Activated CD4-positive, alpha-beta T cell treated with anti-CD3 and anti-CD28 coated beads, Interleukin-2, amount 50 U/mL, for 24 hours (primary cell): ENCODE measurements at places on chromosomes 1 and 21.
A peak's percentile ranks its signal among the peaks of the same experiment; 100 is the strongest.

- DNase-seq, result no peak
These were observed 12.0 kb upstream of the CCDC190 start for GRCh38 chr1:162872981-162873380.

DNA sequence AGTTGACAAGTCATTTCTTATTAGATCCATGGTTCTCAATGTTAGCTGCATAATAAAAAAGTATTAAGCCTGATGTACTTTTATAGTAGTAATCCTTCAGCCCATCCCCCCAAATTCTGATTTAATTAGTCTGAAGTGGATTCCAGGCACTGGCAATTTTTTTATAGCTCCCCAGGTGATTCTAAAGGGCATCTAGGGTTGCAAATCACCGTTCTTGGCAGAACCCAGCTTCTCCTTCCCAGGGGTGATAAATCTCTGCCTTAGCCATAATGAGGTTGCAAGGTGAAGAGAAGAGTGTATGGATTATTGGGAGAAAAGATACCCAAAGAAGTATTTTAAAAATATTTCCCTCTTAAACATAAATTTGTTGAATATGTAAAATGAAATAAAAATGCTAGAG, 43.0 kb upstream of the RXRG start:
- DNase-seq, result no peak

DNA sequence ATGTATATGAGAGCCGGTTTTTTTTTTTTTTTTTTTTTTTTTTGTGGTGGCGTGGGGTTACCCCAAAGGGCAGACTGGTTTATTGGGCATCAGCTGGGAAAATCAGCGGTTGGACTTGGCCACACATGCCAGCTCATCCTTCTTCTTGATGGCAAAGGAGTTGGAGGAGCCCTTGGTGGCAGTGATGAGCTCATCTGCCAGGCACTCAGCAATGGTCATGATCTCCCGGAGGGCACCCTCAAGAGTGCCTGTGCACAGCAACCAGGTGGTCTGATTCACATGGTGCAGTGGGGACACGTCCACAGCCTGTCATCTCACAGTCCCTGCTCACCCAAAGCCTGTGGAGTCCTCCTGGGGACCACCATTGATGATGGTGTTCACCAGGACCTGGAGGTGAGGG, 62.0 kb downstream of the MRPS6 start:
- no peak for DNase-seq

DNA sequence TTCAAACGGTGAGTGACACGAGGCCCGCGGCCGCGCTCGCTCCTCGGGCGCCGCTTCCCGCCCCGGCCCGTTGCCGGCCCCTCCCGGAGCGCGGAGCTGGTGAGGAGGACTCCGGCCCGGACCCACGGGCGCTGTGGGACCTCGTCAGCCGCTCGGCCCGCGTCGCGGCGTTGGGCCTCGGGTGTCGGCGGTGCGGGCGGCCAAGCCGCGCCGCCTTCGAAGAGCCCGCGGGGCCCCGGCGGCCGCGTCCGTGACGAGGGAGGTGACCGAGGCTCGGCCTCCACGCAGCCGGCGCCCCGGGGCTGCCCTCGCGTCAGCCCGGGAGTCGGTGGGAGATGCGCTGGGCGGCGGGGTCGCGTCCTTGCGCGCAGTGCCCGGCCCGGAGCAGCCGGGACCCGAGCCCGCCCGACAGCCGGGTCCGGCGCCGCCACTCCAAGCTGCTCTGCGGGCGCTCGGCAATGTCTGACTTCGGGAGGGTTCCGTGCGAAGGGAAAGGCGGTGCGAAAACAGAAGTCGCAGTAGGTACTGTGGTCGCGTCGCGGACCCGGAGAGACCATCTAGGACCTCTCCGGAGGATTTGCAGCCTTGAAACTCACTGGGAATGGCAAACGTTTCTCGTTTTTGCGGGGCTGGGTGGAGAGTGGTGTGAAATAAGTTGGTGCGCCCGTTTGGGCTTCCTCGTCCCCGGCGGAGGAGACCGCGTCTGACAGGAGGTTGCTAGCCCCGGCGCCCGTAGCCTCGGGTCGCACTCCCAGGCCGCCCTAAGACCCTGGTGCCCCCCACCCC, 829 bp downstream of the SPEN start:
- DNase-seq, result peak; percentile 33

DNA sequence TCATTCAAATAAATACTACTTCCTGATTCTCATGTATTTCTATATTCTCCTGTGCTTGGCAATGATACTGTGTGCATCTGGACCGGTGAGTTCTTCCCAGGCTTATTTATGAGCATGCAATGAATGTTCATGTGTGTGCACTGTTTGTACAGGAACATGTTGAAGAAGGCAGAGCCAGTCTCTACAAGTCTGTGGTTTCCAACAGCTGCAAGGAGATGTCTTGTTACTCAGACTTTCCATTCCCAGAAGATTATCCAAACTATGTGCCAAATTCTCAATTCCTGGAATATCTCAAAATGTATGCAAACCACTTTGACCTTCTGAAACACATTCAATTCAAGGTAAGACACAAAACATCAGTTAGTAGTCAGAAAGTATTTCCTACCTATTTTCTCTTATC, 19.1 kb downstream of the FMO1 start:
- DNase-seq, result no peak

DNA sequence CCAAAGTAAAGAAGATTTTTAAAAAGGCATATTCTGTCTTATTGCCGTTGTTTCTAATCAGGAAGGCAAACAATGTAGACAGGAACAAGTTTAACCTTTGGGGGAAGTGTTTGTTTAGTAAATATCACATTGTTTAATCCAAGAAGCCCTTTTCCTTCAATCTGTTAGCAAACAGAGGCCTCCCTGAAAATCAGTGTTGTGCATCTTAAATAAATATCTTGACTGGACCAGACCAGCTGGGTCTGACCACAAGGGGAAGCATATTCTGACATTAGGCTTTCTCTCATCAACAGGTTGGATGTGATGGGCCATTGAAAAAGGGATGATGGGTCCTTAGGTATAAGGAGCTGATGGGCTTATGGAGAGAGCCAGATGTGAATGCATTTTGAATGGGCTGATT, 81.8 kb upstream of the SGIP1 start:
- no peak for DNase-seq

DNA sequence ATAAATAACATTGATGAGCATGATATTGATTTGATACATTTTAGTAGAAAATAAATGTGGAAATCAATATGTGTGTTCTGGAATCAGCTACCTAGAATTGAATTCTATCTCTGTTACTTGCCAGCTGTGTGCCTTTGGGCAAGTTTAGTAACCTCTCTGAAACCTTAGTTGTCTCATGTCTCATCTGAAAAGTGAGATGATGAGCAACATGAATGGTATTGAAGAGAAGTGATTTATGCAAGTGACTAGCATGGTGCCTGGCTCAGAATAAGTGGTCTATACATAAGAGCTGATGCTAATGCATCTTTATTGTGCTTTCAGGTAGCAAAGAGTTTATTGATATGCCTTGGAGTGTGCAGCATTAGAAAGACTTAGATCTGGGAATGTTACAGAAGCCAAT, 383.3 kb downstream of the PRDM2 start:
- DNase-seq, result no peak

GRCh38 chr1:247366926-247367645, 35.4 kb upstream of the ZNF496 start:
- DNase-seq, result no peak

GRCh38 chr1:233390842-233391737, 63.6 kb downstream of the MAP3K21 start:
- DNase-seq, result no peak

GRCh38 chr1:147527941-147528936, 13.1 kb upstream of the BCL9 start:
- DNase-seq, result no peak

DNA sequence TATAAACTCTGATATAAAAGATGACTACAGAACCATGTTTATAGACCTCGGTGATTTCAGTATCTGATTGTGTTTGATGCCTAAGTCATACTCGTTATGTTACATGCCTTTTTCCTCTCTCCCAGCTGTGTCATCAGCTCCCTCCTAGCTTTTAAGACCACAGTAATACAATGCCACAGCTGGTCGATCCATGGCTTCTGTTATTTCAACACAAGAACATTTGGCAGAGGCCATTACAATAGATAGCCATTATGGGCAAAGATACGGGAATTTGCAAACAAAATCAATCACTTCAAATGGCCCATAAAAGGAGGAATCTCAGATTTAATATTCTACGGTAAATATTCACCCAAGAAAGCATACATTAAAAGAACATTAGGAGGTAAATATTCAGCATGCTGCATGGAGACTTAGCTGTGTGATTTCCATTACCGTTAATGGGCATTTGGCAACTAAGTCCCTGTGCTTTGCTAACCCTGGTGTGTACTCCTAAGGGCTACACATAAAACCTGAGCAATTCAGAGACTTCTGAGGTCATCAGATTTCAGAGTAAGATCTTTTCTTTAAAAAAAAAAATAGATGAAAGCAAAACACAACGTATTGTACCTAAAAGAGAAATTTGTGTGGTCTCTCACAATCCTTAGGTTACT, 153.4 kb downstream of the PIGK start:
- DNase-seq, result no peak

DNA sequence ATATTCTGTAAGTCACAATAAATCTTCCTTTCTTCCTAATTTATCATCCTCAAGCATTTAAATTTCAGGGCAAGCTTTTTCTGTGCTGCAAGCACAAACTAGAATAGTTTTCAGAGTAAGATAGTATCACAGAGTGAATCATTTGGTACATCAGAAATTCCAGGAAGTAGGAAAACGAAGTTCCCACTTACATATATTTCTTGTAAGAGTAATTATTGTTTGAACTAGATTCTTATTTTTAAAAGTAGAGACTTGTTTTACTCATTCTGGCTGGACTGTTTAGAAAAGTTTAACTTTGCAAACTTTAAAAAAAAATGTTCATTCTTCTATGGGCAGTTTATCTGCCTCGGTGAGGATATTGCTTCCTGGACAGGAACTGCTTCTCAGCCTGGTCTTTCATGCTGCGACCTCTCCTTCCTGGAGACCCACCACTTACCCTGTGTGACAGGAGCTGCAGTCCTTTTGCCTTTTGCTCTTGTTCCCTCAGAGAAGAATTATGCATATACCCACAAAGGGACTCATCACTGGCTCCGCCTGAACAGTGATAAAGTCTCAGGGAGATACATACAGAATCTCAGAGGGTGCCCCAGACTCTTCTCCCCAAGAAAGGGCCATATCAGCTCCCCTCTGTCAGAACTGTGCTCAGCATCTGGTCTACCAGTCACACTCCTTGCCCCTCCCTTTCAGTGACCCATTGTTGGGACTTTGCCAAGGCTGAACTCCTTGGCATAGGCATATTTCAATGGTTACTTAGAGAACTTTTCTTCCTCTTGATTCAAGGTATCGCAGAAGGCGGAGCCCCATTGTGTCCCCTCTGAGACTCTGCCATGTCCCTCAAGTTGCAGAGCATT, 102.7 kb upstream of the CD55 start:
- no peak for DNase-seq

DNA sequence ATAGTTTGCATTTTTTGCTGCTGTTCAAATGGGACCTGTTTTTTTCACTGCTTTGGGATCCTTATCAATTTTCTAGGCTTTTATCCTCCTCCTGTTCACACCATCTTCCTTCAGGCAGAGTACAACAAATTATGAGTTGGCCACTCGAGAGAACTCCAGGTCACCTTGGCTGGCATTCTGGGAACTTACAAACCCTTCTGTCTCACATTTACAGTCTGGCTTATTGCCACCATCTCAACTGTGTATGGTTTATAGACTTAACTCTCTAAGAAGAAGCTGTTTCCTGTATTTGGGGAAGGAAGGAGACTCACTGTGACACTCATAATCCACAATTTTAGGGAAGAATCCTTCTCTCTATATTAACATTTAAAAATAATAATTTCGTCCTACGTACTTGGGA, 5.4 kb upstream of the ZNF691 start:
- DNase-seq, result no peak

DNA sequence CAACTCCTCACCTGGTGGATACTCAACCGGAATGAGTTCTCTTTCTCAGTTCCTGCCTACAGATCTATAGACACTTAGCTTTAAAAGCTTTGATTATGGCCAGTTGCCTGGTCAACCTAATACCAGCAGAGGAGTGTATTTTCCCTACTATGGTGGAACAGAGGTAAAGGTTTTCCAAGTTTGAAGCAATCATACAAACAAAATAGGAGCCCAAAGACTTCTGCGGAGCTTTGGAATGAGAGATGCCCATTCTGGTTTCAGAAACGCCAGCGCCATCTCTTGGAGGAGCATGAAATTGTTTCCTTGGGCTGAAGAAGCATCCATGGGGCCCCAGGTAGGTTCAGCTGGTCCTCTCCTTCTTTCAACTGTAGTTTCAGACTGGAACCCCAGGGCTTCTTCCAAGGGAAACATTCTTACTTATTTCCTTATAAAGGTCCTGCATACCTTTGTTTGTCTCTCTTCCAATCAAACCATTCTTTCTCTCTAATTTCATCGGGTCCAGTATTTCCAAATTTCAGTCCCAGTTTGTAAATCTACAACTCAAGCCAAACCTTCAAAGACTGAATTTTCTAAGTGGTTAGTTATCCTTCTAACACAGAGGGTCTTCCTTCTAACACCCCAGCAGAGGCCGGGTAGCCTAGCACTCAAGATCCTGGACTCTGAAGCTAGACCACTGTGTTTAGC, 95.9 kb downstream of the KCNJ15 start:
- peak; percentile 25 for DNase-seq

DNA sequence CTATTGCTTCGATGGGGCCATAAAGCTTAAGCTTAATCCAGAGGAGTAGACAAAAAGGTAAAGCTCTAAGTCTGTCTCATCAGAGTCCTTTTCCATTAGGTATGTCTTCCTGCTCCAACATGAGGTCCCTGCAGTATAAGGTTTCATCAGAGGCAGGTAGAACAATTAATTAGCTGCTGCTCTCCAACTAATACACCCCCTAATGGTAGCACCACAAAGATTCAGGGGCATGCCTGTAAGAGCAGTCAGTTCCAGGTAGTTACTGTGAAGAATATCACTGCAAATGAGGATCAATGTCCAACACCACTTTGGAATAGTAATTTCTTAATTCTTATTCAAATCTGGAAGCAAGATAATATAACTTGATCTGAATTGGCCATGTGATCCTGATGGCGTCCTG, 160.3 kb upstream of the ESRRG start:
- DNase-seq, result no peak

GRCh38 chr1:161502181-161502580, 3.1 kb upstream of the FCGR2A start:
- no peak for DNase-seq

DNA sequence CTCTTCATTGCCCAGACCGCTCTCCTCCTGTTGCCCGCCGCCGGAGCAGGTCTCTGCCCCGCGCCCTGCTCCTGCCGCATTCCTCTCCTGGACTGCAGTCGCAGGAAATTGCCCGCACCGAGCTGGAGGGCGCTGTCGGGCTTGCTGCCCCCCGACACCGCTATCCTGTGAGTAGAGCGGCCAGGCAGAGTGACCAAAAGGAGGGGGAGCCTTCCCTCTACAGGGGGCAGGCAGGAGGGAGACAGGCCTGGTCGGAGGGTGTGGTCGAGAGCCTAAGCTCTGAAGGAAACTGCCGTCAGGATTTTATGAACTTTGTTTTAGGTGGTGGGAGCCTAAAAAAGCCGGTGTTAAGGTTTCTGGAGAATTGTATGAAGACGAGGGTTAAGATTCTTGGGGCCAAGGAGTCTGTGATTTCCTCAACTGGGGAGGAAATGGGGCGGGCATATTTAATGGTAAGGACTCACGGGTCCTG, 517 bp downstream of the LRIG2 start:
- DNase-seq, result no peak

GRCh38 chr1:71521655-71522264, 440.9 kb upstream of the ZRANB2 start:
- DNase-seq, result no peak

- DNase-seq, result no peak
These were observed 1132.7 kb downstream of the KCNT2 start for GRCh38 chr1:195475568-195475967.

GRCh38 chr1:180155182-180155682, 563 bp downstream of the QSOX1 start:
- DNase-seq, result no peak
